Stimulated activated CD8-positive, alpha-beta memory T cell treated with anti-CD3 and anti-CD28 coated beads, Interleukin-2, amount 100 ng/mL, for 1 hour (primary cell): ENCODE measurements at places on chromosomes 4 and X.

GRCh38 chr4:173370130-173370476 lies 651 bp upstream of the SAP30 start:
- peak; percentile 28 for DNase-seq

- DNase-seq, result no peak
These were observed 22.6 kb downstream of the NAP1L5 start for GRCh38 chr4:88674979-88675378.

GRCh38 chr4:92651536-92651935 lies 347.8 kb downstream of the GRID2 start:
- no peak for DNase-seq

GRCh38 chr4:2451036-2451520 lies 17.8 kb upstream of the RNF4 start:
- no peak for DNase-seq

- DNase-seq, result no peak
These were observed 6.9 kb upstream of the MSANTD1 start for GRCh38 chr4:3241898-3242524.

DNA sequence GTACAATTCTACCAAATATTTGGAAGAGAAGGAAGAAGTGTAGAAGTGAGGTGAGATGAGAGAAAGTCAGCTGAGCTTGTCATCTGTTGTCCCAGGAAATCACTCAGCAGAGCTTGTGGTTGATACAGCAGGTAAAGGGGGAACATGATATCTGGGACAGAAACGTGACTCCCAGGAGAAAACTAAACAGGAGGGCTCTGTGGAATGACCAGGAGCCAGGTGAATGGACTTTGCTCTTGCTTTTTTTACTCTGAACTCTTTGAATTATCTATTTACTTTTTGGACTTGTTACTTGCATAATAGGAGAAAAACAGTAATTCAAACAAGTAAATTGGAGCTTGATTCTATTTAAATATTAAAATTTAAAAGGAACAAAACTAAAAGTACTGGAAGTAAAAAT lies 555.6 kb upstream of the FRG1 start:
- DNase-seq, result no peak

DNA sequence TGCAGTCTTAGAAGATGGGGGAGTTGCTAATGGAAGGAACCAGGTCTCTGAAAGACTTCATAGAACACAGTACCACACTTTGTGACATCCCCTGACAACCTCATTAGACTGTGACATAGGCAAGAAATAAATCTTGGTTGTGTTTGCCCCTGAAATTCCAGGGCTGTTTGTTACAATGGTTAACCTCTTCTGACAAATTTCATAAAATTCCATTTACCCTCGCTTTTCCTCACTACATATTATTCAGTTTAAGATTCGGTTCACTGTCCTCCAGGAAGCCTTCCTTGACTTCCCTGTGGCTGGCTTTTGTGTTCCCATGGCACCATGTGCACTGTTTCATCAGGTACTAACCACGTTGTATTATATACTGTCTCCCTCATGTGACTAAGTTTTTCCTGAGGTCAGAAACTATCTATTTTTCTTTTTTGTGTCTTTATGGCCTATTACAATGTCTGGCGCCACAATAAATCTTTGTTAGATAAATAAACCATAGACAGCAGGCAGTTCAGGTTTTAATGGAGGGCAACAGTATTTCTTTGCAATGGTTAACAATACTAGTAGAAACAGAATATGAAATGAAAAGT lies 54.2 kb downstream of the ATXN3L start:
- DNase-seq, result no peak

- DNase-seq, result no peak
These were observed 299.7 kb downstream of the LDB2 start for GRCh38 chr4:16598597-16599206.

DNA sequence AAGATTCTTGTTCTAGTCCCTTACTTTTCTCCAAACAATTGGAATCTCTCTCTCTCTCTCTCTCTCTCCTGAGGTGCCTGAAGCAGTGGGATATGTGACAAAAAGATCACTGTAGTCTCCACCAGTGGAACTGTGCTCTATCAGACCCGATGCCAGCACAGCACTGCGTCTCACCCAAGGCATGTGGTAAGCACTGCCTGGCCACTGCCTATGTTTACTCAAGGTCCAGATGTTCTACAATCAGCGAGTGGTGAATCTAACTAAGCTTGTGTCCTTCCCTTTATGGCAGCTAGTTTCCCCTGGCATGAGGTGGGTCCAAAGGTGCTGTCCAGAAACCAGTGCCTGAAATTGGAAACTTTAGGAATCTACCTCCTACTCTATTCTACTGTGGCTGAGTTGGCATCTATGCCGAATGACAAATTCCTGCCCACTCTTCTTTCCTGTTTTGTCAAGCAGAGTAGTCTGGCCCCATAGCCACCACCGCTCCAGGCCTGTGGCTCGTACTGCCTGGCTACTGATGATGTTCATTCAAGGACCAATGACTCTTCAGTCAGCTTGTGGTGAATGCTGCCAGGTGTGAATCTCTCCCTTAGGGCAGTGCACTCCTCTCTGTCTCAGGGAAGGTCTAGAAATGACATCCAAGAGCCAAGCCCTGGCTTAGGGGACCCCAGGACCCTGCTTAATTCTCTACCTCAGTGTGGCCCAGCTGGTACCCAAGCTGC lies 416.5 kb downstream of the TEX13C start:
- no peak for DNase-seq

DNA sequence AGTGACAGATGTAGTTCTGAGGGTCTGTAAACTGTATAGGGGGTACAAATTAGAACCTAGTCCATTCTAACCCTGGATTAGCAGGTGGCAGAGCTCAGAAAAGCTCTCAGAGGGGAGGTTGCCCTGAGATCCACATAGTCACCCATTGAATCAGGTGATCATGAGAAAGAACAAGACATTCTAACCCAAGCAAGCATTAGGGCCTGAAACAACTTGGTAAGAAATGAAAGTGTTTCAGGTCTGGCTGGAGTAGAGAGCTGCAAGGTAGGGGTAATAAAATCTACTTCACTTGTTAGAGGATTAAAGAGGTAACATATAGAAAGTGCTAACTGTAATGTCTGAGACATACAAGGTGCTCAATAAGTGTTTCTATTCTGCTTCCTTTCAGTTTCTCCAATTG lies 8.8 kb upstream of the BMP2K start:
- no peak for DNase-seq

GRCh38 chrX:8586953-8587352 lies 122.3 kb downstream of the VCX3B start:
- no peak for DNase-seq

DNA sequence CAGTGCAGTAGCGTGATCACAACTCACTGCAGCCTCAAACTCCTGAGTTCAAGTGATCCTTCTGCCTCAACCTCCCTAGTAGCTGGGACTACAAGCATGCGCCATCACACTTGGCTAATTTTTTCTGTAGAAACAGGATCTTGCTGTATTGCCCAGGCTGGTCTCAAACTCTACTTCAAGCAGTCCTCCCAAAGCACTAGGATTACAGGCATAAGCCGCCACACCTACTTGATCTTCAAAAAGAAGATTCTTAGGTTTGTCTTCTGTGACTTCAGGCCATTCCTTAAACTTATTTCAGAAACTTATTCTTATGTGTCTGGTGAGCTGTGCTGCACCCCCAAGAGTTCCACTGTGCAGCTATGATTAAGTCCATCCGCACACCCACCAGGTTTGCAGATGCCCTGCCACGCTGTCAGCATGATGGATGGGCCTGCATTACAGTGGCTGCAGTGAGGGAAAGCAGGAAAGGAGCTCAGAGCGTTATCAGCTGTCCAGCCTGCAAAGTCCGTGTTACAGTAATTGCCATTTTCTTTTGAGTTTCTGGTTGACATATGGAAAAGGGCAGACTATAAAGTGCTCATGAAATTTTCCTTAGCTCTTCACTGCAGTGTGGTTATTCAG lies 146.6 kb downstream of the AASDH start:
- DNase-seq, result no peak

- no peak for DNase-seq
These were observed 181.9 kb downstream of the SOWAHB start for GRCh38 chr4:76716020-76716419.

DNA sequence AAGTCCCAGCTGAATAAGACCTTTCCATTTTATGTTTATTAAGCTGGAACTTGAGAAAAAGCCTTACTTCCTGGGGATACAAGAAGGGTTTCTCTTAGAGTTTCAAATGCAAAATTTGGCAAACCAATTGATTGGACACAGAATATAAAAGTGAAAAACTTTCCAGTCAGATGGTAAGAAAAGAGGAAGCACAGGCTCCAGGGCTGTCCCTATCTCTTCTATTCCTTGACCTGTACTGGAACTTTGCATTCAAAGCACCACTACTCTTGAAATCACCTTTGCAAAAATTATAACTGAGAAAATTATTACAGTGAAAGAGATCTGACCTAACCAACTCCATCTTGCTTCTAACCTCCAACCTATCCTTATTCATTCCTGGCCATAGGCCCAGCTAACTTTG lies 11.7 kb downstream of the PROM1 start:
- DNase-seq, result no peak

GRCh38 chrX:19839770-19840254 lies 47.6 kb downstream of the SH3KBP1 start:
- DNase-seq, result no peak

GRCh38 chr4:38467296-38467695 lies 196.7 kb upstream of the KLF3 start:
- DNase-seq, result no peak

DNA sequence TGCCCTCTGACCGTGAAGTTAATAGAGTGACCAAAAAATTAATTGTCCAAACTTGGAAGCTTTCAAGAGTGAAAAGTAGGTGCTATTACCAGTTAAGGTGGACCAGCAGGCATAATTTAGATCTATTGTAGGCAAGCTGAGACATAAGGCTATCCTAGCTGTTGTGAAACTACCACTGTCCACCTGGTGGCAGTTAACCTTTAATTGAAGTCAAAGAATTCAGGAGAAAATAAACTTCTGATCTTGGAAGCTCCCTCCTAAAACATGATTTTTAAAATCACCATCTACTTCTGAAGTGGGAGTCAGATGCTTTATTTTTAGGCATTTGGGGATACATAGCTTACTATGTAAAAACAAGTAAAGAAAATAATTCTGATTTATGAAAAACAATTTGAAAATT lies 636.3 kb upstream of the HTR2C start:
- DNase-seq, result no peak

DNA sequence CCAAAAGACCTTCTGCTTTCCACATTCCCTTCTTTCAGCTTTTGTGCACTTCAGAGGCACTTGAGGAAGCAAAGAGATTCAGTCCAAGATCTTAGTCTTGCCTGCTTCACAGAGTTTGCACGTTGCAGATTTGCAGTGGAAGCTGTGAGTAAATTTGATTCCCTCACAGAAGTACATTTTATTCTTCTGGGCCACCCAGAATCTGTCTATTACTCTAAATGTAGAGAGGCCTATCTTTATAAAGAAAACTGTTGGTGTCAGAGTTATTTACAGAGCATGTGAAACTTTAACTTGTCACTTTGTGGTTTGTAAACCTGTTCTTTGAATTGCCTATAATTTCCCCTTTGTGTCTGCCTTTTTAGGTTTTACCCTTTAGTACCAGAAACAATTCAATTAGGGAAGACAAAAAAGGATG lies 15.5 kb downstream of the SPRY1 start:
- no peak for DNase-seq

DNA sequence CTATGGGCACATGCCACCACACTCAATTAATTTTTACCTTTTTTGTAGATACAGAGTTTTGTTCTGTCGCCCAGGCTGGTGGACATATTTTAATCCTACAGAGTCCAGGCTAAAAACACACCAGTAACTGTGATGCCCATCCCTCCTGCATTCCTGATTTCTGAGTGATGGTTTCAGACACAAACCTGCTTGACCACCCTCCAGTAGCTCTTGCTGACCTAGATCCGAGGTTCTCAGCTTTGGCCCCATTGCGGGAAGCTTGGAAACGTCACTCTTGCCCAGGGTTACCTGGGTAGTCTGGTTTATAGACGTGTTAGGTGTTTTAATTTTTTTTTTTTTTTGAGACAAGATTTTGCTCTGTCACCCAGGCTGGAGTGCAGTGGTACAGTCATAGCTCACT lies 7.5 kb downstream of the CD99 start:
- DNase-seq, result no peak

DNA sequence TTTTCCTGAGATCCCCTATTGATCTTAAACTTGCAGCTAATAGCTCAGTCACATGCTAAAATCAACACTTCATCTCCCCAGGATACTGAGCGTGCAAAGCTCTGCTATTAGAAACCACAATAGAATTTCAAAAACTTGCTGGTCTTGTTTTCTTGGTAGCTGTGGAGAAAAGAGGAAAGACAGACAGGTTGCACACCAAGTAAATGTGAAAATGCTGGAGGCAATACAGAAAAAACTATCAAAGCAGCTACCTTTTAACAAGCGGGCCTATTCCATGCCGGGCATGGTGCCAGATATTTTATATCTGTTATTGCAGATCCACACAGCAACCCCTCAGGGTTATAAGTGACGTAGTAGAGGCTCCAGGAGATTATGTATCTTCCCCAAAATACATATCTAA lies 171.9 kb downstream of the DCTD start:
- no peak for DNase-seq

DNA sequence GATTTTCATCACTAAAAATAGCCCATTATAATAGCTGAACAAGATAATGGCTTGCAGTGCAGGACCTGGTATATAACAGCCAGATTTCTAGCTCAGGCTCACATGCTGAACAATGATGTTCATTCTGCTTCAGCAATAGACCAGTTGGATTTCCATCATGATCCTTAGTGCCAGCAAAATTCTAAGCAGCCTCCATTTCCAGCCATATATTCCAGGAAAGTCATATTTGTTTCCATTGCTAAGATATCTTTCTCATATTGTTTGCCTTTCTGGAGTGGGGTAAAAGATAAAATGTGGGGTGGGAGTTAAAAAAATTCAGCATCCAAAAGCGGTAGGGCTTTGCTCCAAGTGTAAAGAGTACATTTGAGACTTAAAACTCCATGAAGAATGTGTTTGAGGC lies 2344.1 kb downstream of the PCDH7 start:
- no peak for DNase-seq

DNA sequence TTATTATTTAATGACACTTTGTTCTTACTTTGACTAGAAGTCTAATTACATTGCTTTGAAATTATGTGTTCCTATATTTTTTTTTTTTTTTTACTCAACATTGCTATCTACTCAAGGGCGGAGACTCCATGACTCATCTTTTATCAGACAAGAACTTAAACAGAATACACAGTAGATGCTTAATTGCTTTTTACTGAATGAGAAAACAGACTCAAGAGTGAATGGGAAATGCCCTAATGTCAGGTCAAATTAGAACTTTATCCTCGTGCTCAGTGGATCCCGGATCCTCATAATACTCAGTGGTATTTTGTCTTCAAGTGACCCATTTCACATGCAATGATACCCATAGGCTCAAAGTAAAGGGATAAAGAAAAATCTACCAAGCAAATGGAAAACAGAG lies 954.5 kb upstream of the IGFBP7 start:
- DNase-seq, result no peak

DNA sequence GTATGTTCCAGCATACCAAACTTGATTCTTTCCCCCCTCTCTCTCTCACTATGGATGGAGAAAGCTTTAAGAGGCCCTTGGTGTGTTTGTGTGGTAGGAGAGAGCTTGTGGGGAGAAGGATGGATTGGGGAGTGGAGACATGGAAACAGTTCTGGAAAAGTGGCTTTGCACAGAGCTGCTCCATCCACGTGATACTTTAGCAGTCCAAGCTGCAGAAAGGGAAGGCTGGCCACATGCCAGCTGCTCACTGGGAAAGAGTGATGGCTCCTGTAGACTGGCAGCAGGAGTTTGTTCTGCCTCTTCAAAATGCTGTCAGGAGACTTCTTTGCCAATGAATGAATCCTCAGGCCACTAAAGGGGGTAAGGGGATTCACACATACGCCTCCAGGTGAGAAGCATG lies 21.7 kb upstream of the SEC24B start:
- no peak for DNase-seq

- no peak for DNase-seq
These were observed 3.9 kb downstream of the PCDH10 start for GRCh38 chr4:133152831-133153481.
